ENCODE measurements at places on chromosomes 7 and 10. TPM values are rescaled to one million over a fixed set of nuclear protein-coding genes. Genes with fewer than 3 reads are reported as not detected.

- H3K4me3 ChIP-seq = no peak overlapping the region
- no peaks in the 10 kb centered on the region for H3K27me3 ChIP-seq
- DNase-seq = no peak
- no peak overlapping the region for H3K27ac ChIP-seq
- H3K36me3 ChIP-seq = no peaks in the 10 kb centered on the region
- no peaks in the 10 kb centered on the region for H3K4me1 ChIP-seq
These were observed 405.5 kb downstream of the ANKRD7 start for GRCh38 chr7:118629898-118630438.

AS3MT gene
- total RNA-seq = 1.3 TPM

GRCh38 chr10:25694206-25694933 is 239.7 kb upstream of the MYO3A start:
- no peak overlapping the region for H3K4me3 ChIP-seq
- DNase-seq = no peak
- peaks cover 2% of the 10 kb centered on the region for H3K27me3 ChIP-seq
- H3K27ac ChIP-seq = no peak overlapping the region

TEX36 gene
- total RNA-seq = not detected

PALS2 gene
- total RNA-seq = 21.6 TPM

DNA sequence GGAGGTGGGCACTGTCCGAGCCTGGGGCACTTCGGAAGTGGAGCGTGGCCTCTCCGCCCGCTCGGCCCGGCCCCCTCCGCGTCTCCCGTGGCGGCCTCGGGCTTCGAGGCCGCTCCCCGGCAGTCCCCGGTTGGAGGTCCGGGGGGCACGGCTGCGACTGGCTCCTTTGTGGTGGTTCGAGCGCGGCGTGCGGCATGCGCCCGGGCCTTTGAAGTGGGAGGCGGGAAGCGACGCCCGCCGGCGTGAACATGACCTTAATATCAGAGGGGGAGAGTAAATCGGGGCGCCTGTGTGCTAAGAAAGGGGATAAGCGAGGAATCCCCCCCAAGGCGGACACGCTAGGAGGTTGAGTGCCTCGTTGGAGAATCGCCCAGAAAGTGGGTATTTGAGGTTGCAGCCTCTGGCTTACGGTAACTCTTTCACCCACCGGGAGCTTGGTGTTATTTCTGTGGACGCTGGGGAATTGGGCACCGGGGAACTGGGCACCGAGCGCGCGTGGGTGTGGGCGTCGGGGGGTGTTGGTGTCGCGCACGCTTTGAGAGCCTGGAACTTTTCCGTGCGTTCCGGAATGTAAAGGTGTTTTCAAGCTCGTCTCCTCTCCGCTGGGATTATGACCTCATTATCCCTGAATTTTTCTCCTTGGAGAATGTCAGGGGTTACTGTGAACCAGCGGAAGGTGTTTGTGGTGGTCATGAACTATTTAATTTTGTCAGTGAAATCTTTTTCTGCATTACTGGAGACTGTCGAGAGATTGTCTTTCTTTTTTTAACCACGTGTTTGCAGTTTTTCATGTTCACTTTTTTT is 660 bp downstream of the SUV39H2 start:
- peak overlapping the region; percentile 94 for H3K4me3 ChIP-seq
- H3K27ac ChIP-seq = peak overlapping the region; percentile 87
- peak; percentile 66 for DNase-seq
- H3K4me1 ChIP-seq = peaks cover 24% of the 10 kb centered on the region
- H3K27me3 ChIP-seq = no peaks in the 10 kb centered on the region
- peaks cover 12% of the 10 kb centered on the region for H3K36me3 ChIP-seq

CPN1 gene
- not detected for total RNA-seq

SKIDA1 gene
- total RNA-seq = 0.09 TPM

DNA sequence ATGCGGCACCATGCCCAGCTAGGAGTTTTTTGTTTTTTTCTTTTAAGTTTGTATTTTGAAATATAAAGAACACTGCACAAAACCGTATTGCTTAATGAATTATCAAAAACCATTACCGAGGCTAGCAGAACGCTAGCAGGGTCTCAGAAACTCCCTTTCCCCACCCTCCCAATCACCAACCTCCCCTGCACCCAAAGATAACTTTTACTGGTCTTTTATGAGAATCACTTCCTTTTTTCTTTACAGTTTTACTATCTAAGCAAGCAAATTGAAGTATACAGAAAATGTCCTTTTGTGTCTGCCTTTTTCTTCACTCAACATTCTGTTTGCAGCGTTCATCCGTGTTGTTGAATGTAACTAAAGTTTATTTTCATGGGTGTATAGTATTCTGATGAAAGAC is 13.4 kb downstream of the HIP1 start:
- DNase-seq = no peak
- H3K36me3 ChIP-seq = no peaks in the 10 kb centered on the region
- no peak overlapping the region for H3K27ac ChIP-seq
- no peaks in the 10 kb centered on the region for H3K27me3 ChIP-seq
- no peak overlapping the region for H3K4me3 ChIP-seq

PLEKHS1 gene
- not detected for total RNA-seq

DNA sequence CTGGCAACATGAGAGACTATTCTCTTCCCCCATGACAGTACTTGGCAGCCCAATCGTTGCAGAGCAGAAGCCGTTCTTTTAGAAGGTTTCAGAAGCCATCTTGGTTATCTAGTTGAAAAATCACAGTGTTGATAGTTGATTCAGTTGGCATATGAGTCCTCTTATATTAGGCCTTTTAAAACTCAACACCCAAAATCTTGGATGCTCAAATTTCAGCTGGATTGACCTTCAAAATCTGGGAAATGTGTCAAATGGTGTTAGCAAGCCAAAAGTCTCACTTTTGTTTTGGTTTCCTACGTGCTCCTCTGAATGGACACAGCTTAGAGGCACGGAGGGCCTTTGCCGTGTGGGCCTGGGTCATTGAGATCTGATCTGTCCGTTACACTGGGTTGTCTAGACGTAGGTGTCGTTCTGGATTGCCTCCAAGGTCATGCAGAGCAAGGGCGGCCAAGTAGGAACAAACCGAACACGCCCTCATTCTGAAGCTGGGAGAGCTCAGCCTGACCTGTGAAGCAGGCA is 59.3 kb upstream of the BMPER start:
- H3K27ac ChIP-seq = no peak overlapping the region
- H3K27me3 ChIP-seq = no peaks in the 10 kb centered on the region
- DNase-seq = no peak
- H3K36me3 ChIP-seq = no peaks in the 10 kb centered on the region
- H3K4me1 ChIP-seq = no peaks in the 10 kb centered on the region

DNA sequence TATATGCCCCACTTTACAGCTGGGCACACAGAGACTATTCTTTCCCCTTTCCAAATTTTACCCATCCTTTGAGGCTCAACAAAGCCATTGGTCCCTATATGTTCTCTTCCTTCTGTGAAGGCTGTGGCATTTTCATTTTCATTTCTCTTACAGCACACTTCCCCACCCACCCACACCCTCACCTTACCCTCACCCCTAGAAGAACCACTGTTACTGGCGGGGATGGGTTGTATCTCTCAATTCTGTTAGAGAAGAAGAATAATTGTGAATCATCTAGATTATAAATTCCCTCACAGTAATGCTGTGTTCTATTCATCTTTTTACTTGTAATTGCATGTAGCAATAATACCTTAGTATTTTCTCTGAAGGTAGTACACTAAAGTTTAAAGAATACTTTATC is 10.2 kb upstream of the CCDC71L start:
- H3K4me1 ChIP-seq = peaks cover 3% of the 10 kb centered on the region
- no peak overlapping the region for H3K27ac ChIP-seq
- H3K4me3 ChIP-seq = no peak overlapping the region
- H3K27me3 ChIP-seq = peaks cover 2% of the 10 kb centered on the region
- DNase-seq = no peak

- peaks cover 31% of the 10 kb centered on the region for H3K4me1 ChIP-seq
- peaks cover 15% of the 10 kb centered on the region for H3K36me3 ChIP-seq
- H3K4me3 ChIP-seq = no peak overlapping the region
- H3K27ac ChIP-seq = no peak overlapping the region
These were observed 101.0 kb downstream of the UBE2H start for GRCh38 chr7:129851809-129852208.

- peaks cover 3% of the 10 kb centered on the region for H3K4me1 ChIP-seq
- H3K27me3 ChIP-seq = no peaks in the 10 kb centered on the region
- H3K36me3 ChIP-seq = no peaks in the 10 kb centered on the region
- DNase-seq = no peak
- H3K27ac ChIP-seq = no peak overlapping the region
These were observed 140.6 kb downstream of the ALOX5 start for GRCh38 chr10:45514291-45515270.

DNA sequence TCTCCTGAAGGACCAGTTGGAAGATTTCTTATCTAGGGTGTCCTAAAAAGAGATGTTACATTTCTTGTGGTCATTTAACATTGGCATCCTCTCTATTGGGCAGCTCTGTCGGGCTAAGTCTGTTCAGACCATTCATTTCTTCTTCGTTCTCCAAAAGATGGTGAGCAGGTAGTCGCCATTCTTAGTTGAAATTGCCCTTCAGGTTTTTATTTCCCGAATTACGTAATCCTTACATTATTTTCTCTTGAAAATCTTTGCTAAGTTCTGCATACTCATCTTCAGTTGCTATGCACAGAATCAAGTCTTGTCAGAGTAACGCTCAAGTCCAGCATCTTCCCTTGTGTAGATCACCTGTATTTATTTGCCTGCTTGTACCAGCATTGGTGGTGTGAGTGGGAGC is 53.6 kb downstream of the DAGLB start:
- peaks cover 26% of the 10 kb centered on the region for H3K36me3 ChIP-seq
- H3K4me3 ChIP-seq = no peak overlapping the region
- H3K4me1 ChIP-seq = peaks cover 22% of the 10 kb centered on the region
- H3K27me3 ChIP-seq = no peaks in the 10 kb centered on the region

INA gene
- 0.09 TPM for total RNA-seq

DNA sequence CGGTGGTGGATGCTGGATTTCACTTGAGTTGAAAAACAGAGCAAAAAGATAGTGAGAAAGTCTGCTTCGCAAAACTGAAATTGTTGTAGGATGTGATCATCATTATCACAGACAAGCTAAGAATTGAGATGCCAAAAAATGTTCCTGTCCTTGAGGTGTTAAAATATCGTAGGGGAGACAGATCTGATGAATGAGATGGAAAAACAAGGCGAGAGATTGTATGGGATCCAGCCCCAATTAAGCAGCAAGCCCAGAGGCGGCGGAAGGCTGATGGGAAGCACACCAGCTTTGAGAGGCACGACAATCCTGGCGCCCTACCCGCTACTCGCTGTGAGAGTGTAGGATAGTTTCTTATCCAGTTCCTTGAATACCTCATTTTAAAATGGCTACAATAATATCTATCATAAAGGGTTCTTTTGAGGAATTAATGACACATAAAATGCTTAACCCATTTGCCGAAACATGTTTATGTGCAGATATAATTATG is 131.1 kb upstream of the PTN start:
- H3K36me3 ChIP-seq = no peaks in the 10 kb centered on the region
- no peak overlapping the region for H3K27ac ChIP-seq
- peaks cover 2% of the 10 kb centered on the region for H3K27me3 ChIP-seq

SPDYE1 gene
- not detected for total RNA-seq

DNA sequence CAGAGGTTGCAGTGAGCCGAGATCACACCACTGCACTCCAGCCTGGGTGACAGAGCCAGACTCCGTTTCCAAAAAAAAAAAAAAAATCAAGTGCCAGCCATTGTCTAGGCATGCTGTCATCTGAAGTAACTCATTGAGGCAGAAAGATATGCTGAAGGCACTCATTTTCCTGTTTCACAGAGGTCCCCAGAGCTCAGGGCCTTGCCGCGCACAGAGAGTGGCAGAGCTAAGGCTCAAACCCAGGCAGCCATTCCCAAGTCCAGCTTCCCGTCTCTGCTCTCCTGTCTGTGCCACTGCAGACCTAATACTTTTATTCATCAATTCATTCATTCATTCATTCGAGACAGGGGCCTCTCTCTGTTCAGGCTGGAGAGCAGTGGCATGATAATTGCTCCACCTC is 3.5 kb downstream of the GRIFIN start:
- DNase-seq = no peak
- H3K27me3 ChIP-seq = peaks cover 21% of the 10 kb centered on the region
- no peak overlapping the region for H3K27ac ChIP-seq
- peaks cover 8% of the 10 kb centered on the region for H3K4me1 ChIP-seq
- H3K36me3 ChIP-seq = no peaks in the 10 kb centered on the region
- H3K4me3 ChIP-seq = no peak overlapping the region

DNA sequence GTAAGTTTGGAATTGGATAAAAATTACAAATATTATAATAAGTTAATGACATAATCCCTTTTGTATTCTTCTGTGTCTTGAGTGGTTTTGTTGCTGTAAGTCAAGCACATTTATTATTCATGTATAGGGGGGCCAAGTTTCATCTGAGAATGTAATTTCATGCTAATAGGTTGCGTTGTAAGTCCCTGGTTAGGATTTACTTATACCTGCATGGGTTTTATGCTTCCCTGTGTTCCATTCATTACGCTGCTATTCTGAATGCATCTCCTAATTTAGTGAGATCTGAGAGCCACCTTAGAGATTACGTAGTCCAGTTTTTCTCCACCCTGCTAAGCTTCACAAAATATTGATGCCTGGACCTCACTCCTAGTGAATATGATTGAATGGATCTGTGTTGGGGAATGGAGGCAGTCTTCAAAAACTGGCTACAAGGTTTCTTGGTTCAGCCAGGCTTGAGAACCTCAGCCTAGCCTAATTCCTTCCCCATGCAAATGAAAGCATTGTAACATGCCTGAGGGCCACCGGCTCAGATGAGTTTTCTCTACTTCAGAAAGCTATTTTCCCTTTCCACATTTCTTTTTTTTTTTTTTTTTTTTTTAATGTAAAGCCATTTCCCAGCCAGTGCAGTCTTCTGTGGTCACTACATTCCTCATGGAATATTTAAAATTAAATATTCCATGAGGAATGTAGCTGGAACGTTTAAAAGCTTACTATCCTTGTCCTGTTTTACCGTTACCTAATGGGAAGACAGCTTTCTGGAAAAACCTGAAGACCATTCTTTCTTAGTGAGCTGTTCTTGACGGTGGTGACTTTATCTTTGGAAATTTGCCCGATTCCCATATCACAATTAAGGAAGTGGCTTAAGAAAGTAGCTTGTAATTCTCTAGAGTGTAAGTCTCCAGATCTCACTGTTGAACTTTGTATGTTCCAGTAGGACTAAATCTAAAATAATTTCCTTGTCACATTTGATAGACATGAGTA is 16.0 kb downstream of the PAPSS2 start:
- peaks cover 3% of the 10 kb centered on the region for H3K4me1 ChIP-seq
- H3K36me3 ChIP-seq = no peaks in the 10 kb centered on the region
- peaks cover 33% of the 10 kb centered on the region for H3K27me3 ChIP-seq
- DNase-seq = no peak

PPP1R3C gene
- not detected for total RNA-seq

Measured in activated naive CD8-positive, alpha-beta T cell treated with anti-CD3 and anti-CD28 coated beads, Interleukin-2, amount 10 ng/mL, durations not matched to agents 7 days and 5 days (primary cell).